ENCODE measurements at places on chromosomes 6 and 20. TPM values are rescaled to one million over a fixed set of nuclear protein-coding genes. Genes with fewer than 3 reads are reported as not detected.
A peak's percentile ranks its signal among the peaks of the same experiment; 100 is the strongest.

DNA sequence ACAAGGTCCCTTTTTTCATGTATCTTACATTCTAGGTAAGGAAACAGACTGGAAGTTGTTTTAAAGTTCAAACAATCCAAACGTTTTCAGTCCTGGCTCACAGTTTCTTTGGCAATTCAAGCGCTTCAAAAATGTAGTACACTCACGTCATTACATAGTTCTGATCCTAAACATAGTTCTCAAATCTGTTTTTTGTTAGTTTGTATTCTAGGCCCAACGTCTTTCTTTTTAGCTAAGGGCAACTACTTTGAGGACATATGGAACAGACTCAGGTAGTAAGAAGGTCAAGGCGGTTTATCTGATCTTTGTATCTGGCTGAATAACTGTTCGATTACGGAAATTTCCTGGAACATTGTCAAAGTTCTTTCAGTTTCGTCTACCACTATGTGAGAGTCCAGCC, 36.9 kb upstream of the PLCB4 start:
- DNase-seq = no peak

- DNase-seq = no peak
Measured at GRCh38 chr6:73250016-73250415, 13.0 kb downstream of the KHDC1 start.

DNA sequence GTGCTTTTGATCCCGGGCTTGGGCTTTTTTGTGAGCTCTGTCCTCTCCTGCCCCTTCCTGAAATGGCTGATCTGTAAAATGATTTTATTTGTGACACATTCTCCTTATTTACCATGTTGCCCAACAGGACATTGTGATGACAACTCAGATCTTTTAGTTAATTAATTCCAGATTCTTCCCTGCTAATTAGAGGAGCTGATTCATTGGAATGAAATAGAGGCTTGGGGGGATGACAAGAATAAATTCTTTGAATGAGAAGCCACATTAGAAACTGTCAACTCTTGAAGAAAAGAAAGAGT, 26.1 kb upstream of the GABRR1 start:
- DNase-seq = no peak

DNA sequence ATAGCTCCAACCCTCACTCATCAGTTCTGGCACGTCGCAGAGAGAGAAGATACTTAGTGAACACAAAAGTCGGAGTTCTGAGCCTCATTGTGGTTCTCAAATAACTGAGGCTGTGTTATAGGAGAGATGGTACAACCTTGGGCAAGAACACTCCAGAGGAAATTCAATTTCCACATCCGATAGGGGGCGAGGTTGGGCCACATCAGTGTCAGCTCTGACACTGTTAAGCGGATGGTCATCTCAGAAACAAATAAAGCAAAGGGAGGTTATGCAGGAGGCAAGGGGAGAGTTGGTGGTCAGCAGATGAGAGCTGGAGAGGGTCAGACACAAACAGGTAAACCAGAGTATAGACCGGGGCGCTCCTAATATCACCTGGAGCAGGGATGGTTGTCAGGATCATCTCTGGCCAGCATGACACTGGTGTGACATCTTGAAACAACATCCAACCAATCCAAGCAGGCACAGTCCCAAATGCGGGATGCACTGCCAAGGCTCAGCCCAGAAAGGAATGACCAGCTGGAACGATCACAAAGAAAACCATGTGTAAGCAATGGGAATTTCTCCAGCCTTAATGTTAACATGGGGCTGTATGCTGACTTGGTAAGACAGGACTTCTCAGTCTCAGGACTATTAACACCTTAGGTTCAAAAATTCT, 331.8 kb downstream of the HACE1 start:
- no peak for DNase-seq

- DNase-seq = no peak
Measured at GRCh38 chr20:25548613-25549086, 36.7 kb downstream of the NINL start.

DNA sequence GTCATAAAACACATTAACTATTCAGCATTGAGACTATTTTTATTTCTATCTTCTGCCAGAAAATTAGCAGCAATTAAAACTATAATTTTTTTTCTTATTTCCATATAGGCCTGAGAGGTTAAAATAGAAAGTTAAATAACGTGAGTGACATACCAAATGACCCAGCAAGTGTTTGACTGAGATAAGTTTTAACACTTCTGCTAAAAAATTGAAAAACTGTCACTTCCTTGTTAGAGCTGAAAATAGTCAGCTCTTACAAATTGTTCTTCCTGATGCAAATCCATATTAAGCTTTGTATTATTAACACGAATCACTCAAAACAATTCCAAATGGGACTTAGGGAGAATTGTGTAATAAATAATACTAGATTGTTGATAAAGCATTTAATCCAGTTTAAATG, 26.5 kb upstream of the STX11 start:
- DNase-seq = no peak

- DNase-seq = peak; percentile 85
Measured at GRCh38 chr20:1469925-1470571, 3.4 kb upstream of the NSFL1C start.

- DNase-seq = no peak
Measured at GRCh38 chr20:7926767-7927166, 13.5 kb downstream of the HAO1 start.

DNA sequence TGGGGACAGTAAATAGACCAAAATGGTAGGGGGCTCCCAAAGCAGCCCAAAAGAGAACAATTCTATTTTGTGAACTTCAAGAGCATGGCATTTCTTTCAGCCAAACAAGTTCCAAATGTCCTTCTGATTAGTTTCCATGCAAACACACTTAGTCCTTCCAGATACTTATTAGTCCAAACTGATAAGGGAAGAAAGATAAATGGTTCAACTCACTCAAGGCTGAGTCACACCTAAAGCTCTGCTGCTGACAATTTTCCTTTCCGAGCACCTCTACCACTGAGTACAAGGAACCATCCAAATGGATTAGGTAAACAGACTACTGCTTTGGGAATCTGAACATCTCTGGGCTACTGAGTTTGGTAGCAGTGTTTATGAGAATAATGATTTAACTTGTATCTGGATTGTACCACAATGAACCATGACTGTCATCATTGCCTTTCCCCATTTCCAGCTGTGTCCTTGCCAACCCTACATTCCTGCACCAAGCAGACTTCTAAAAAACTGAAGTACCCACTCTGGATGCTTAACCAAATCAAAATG, 71.2 kb downstream of the TNFRSF21 start:
- DNase-seq = no peak

GRCh38 chr20:36285746-36286447, 20.2 kb upstream of the DLGAP4 start:
- no peak for DNase-seq

DNA sequence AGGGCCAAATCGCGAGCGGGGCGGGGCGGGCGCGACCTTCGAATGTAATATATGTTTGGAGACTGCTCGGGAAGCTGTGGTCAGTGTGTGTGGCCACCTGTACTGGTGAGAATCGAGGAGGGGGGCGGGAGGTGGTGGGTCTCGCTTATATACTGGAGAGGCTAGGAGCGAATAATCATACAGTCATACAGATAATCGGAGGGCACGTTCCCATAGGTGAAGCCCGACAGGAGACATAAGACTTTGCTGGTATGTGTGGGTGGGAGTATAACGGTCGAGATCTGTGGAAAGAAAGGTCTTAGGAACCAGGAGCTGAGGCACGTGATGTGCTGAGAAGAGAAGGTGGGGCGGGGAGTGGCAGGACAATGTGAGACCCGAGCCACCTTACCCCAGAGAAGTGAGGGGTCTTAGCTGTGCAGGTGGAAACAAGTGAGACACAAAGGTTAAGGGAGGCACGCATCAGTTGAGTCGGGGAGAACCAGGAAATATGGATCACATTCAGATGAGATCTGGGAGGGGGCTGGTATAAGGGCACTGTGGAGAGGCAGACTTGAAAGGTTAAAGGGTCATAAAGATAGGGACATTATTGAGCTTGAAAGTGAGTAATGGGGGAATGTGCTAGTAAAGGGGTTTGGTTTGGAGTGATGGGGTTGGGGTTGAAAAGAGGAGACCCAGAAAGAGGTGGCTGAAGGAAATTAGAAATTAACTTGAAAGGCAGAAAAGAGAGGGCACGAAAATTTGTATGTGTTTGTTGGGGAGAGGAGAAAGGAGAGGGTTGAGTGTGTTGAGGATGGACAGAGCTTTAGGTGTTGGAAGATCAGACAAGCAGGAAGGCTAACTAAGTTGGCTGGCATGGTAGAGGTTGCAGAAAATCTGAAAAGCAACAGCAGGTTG, 589 bp downstream of the RNF5 start:
- no peak for DNase-seq

DNA sequence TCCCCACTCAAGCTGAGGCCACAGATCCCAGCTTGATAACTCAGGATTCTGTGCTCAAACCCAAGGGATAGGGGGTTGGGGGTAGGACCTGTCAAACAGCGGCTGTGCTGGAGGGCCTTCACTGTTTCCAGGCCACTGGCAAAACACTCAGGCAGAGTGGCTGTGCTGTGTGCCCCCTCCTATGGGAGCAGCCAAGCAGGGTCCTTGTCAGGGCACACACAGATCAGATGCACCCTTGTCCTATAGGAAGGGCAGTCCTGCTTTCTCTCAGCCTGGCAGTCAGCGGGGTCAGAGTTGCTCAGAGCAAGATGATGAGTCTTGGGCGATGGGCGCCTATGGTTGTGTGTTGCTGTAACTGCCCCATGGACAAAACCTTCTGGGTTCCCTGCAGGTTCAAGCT, 554.8 kb downstream of the TBC1D32 start:
- peak; percentile 44 for DNase-seq

DNA sequence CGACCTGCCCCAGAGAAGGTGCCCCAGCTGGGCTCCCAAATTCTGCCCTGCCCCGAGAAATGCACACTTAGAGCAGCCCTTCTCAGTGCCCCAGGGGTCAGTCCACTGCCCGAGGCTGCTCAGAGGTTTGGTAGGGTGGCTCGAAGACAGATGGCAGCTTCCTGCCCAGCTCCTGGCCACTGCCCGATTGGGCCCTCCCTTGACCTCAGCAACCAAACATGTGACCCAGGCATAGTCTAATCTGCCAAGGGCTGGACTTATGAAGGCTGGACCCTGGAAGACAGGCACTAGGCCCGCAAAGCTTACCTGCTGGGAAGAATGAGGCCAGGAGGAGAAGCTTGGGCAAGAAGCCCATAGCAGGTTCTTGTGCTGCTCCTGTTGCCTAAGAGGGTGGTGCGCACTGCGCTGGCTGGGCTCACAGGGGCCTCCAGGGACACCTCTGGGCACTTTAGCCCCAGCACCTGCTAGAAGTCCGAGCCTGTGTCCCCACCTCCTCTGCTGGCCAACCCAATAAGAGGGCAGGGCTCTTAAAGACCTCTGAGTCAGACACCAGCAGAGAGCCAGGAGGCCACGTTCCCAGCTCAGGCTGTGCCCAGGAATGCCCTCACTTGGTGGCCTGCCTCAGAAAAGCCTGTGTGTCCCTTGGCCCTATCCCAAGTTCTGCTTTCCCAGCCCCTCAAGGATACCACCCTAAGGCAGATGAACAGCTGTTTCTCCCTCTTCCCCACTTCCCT, 5.5 kb downstream of the SIGLEC1 start:
- peak; percentile 42 for DNase-seq

- peak; percentile 58 for DNase-seq
Measured at GRCh38 chr6:168381726-168382458, 59.1 kb upstream of the SMOC2 start.

DNA sequence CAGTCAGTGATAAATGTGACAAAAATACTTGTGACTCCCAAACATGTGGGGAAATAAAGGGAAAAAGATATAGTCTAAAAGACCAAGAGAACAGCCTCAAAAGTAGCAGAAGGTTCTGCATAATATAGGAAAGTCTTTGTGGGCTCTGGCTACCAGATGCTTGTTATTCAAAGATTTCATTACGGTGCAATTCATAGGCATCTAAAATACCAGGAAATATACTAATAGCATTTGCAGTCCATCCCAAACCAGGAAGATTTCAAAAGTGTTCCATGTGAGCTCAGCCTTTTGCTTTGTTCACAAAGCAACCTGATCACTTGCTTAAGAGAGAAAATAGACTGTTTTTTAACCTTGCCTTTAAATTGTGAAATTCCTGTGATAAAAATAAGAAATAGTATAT, 506.7 kb upstream of the MARCKS start:
- DNase-seq = no peak

DNA sequence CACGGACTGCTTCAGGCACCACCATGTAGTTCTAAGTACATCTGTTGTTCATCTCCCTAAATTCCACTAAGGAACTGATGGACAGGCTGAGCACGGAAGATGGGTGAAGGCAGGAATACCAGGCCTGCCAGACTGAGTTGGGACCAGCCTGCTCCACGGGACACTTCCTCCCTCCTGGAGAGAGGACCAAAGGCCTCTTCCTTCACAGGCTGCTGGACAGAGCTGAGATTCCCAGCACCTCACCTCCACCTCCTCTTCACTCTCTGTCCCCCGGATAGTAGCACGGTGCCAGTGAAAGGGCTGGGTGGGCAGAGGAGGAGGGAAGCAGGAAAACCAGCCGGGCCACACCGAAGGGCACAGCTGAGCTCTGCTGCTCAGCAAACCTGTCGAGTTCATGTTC, 22.9 kb upstream of the TCFL5 start:
- DNase-seq = no peak

DNA sequence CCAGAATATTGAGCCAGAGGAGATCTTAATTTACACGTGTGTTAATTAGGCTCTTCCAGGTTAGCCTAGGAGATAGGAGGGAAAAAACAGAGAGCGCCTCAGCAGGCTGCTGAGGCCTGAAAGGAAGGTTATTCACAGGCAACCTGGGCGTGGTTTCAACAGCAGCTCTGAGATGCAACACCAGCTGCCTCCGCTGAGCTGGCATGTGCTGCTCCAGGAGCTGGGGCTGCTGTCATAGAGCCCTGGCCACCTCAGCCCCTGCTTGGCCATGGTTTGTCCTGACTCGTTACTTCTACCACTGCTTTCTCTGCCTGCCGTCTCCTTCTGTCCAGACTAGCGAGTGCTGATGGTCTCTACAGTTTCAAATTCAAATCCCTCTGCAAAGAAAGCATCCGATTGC, 32.4 kb upstream of the RPP40 start:
- no peak for DNase-seq

DNA sequence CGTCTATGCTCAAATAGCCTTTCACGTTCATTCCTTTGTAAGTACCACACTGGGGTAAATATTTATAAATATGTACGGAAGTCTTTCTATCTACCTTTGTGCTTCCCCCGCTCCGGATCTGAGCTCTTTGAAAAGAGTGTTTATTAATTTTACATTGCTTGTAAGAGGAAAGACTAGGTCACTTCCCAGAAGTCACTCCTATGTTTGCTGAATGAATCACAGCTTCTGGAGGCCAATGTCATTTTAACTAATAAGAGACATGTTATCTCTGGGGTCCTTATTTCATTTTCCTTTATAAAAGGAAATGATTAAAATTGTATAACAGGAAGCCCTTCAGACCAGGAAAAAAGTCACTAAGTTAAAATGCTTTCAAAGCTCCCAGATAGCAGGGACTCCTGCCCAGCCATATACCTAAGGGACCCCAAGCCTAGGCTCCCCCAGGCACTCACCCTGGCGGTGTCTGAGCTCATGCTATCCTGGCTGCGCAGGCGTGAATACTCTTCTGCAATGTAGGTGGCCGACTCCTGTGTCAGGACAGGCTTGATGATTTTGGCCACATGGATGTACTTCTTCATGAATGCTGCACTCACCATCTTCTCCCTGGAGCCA, 12.6 kb downstream of the MCM3 start:
- no peak for DNase-seq

TTLL9 gene
- 0.33 TPM for polyA plus RNA-seq

C6orf15 gene
- polyA plus RNA-seq = not detected

ZSCAN31 gene
- 1.2 TPM for polyA plus RNA-seq

SLC35D3 gene
- polyA plus RNA-seq = not detected

ENPP4 gene
- polyA plus RNA-seq = 5.9 TPM

IYD gene
- not detected for polyA plus RNA-seq

PNPLA1 gene
- 0.05 TPM for polyA plus RNA-seq

MATN4 gene
- polyA plus RNA-seq = not detected

OPN5 gene
- polyA plus RNA-seq = not detected

DBNDD2 gene
- 36.2 TPM for polyA plus RNA-seq

POLR3F gene
- 6.7 TPM for polyA plus RNA-seq

HDGFL1 gene
- not detected for polyA plus RNA-seq
